T-helper 2 cell (primary cell): ENCODE measurements at places on chromosomes 5 and 9.

DNA sequence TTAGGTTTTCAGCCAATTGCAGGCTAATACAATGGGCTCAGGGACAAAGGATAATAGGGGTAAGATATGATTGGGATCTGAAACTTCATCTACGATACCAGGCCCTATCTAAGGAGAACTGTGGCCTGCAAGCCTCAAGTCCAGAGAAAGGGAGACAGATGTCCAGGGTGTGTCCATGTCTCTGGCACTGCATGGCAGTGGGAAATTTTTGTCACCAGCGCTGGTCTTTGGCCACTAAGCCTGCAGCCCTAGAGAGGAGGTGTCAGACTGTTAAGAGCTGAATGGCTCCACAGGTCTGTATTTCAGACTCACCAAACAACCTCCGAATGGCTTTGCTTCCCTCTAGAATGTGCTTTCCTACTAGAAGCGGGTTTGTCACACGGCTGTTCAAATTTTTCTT, 6.6 kb upstream of the CNOT6 start:
- no peak for DNase-seq

- DNase-seq, result no peak
Observed at GRCh38 chr9:124869466-124869985, 7.6 kb downstream of the ARPC5L start.

- no peak for DNase-seq
Observed at GRCh38 chr9:134265078-134265477, 61.2 kb upstream of the RXRA start.

GRCh38 chr5:113203916-113204315, 227.3 kb downstream of the DCP2 start:
- DNase-seq, result no peak

DNA sequence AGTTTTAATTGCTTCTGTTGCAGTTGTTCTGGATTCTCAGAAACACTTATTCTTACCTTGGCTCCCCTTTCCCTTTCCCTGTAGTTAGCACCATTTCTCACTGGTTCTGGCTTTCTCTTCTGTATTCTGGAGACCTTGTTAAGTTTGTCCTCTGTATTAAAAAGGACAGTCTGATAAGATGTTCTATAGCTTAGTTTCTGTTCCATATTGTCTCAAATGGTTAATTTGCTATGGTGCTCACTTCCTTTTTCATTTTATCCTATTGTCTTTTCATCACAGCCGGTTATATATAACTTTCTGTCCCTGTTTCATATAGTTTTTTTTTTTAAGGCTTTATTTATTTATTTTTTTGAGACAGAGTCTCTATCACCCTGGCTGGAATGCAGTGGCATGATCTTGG, 41.4 kb upstream of the KIAA1958 start:
- no peak for DNase-seq

DNA sequence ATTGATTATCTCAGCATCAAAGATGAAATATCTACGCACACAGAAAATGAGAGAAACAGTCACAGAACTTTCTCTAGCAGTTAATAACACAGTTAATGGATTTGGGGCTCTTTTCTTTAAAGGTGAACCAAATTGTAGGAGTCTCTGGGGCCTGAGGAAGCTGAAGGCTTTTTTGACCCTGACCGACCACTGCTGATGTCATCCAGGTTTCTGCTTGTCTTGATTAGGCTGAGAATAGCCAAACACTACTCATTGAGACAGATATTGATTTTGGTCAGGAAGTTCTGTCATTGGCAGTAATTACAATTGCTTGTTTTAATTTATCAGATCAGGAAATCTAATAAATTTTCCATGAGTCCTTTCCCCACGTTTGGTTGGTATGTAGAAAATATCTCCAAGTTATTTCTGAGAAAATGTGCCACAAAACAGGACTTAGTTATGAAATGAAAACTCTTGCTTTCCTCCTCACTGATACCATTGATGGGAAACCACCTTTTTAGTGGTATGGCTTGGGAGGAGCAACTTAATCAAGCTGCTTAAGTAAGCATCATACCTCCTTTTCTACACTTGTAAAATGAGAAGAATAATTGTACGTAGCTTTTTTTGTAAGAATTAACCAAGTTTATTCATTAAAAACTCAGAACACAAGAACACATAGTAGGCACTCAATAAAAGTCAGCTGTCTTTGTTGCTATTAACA, 19.7 kb downstream of the CARTPT start:
- no peak for DNase-seq

- no peak for DNase-seq
Observed at GRCh38 chr9:100739208-100739607, 161.3 kb downstream of the CAVIN4 start.

DNA sequence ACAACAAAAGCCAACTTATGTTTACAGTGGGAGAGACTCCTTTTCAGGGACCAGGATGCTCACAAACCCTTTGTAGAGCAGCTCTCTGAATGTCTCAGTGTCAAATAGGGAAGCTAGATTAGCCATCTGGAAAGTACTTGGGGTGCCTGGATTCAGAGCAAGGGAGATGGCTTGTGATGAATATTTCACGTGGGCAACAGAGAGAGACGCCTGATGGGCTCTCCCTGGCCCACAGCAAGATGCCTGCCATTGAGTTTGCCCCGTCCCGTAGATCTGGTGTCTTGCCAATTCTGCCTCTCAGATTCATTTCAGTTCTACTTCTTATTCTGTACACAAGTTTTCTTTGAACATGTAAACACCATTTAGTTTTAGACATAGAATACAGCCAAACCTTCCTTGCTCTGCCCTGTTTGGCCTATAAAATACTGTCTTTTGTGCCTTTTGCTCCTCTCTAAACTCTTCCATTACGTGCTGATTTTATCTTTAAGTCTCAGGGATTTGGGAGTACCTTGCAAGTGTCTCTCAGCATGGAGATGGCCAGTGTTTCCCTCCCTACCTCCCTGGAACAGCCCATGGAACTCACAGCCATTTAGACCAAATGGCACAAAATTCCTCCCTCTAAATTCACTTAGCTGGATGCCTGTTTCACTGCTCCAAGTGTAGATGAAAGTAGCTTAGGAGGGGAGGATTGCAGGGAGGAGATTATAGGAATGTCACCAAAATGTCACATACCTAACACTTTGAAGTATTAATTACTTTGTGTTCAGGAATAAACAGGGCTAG, 234.3 kb downstream of the SAXO1 start:
- DNase-seq, result no peak

DNA sequence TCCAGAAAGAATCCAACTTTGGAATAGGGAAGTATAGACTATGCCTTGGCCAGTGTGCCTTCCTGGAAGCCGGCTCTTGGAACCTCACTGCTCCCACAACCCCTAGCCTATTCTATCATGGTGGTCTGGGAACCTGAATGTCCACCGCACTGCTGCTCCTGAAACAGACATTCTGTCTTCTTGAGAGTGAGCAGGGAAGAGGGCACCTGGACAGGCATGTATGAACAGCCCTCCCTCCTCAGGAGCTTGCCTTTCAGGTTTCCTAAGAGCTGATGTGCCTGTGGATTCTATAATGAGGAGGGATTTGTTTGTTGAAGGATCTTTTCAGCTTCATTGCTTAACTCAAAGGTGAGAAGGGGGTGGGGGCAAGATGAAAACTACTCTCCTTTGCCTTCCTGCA, 55.1 kb upstream of the XPA start:
- DNase-seq, result no peak

DNA sequence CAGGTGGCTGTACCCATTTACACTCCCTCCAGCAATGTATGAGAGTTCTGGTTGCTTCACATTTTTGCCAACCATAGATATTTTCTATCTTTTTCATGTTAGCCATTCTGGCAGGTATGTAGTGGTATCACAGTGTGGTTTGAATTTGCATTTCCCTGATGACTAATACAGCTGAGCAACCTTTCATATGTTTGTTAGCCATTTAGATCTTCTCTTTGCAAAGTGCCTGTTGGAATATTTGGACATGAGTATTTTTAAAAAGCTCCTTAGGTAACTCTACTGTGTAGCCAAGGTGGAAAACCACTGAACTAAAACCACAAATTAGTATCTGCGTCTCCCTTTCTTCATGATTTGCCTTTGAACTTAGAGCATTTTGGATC, 31.9 kb downstream of the IRF1 start:
- DNase-seq, result no peak

DNA sequence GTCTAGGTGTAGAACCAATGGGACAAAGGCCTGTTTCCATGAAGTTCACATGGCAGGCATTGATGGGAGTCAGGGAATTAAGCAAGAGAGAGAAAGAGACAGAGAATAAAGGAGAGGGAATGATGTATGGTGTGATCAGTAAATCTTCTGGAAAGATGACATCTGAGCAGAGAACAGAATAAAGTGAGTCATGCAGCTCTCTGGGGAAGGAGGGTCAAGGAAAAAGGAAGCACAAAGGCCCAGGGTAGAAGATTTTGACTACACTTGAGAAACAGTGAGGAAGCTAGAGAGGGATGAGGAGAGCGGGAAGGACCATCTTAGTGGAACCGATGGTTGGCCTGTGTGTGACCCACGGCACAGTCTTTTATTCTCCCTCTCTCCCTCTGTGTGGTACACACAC, 425.9 kb downstream of the SPOCK1 start:
- DNase-seq, result no peak

DNA sequence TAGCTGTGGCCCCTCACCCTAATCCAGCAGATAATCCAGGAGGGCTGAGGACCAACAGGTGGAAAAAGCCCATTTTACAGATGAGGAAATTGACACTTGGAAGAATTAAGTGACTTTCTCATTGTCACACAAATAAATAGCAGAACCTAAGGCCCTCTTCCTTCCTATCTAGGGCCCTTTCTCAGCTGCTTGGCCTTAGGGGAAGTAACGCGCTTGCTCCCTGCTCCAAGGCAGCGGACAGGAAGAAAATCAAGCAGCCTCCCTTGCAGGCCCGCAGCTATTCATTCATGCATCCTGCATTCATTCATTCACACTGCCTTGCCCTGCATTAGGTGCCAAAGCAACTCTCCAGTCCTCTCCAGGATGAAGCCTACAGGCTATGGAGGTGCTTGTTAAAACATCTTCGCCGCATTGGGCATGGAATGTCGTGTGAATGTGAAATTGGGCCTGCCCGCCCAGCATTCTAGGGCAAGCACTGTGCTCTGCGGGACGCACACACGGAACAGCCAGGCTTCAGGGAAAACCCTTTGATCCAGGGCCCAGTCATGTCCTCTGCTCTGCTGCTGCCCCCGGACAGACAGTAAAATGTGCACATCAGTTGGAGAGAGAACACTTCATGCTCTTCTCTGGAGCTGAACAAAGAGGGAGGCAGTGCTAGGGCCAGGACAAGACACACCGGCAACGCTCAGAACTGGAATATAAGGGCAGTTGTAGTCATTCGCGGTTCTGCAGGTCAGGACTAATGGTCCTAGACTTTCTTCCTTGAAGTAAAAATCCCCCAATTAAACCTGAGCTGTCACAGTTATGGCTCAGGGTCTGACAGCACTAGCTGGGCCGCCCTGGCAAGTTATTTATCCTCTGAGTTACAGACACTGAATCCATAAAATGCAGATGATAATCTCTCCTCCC, 166.0 kb downstream of the COL23A1 start:
- DNase-seq, result no peak

DNA sequence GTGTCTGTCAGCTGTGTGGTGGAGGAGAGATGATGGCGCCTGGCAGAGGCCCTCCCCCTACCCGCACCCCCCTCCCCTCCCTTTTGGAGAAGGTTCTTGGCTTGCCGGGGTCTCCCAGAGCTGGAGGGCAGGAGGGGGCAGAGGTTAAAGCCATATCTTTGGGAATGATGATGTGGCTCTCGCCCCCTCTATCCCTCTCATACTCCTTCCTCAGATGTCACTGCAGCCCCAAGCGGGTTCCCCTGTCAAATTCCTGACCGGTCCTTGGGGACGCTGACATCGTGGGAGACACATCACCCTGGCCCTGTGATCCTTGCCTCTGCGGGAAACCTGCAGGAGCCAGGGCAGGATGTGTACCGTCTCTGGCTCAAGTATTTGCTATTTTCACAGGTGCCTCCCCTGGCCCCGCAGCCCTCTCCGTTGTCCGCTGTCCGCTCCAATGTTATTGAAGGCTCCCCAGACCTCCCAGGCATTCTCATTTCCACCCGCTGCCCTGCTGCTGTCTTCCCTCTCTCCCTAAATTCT, 109.5 kb downstream of the FOXD1 start:
- DNase-seq, result no peak

- no peak for DNase-seq
Observed at GRCh38 chr5:138339464-138339863, 1.4 kb downstream of the FAM53C start.

DNA sequence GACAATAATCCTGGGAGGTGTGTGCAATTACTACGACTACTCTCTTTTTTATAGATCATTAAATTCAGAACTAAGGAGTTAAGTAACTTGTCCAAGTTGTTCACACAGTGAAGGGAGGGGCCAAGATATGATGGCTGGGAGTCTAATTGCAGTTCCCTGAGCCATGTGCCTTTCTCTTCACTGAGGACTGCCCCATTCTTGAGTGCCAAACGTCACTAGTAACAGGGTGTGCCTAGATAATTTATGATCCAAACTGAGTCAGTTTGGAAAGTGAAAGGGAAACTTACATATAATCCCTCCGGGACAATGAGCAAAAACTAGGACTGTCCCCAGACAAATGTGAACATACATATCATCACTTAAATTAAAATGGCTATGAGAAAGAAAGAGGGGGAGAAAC, 20.2 kb downstream of the IL7R start:
- no peak for DNase-seq

DNA sequence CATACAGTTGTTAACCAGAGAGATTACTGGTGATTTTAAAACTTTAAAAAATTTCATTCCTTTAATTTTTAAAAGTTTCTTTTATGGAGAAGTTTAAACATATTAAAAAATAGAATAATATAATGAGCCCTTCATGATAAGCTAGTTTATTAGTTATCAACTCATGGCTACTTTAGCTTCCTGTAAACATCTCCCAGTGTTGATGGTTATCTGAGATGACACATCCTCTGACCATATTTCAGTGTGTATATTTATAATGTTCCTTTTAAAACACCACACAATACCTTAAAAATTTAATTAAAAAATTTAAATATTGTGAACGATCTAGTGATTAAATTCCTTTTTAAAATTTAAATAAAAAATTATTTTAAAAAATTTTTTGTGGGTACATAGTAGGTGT, 74.1 kb downstream of the IPO11 start:
- no peak for DNase-seq

- DNase-seq, result no peak
Observed at GRCh38 chr9:97418880-97419279, 7.0 kb downstream of the TDRD7 start.

GRCh38 chr5:138702166-138703077, 50.8 kb upstream of the CTNNA1 start:
- no peak for DNase-seq

DNA sequence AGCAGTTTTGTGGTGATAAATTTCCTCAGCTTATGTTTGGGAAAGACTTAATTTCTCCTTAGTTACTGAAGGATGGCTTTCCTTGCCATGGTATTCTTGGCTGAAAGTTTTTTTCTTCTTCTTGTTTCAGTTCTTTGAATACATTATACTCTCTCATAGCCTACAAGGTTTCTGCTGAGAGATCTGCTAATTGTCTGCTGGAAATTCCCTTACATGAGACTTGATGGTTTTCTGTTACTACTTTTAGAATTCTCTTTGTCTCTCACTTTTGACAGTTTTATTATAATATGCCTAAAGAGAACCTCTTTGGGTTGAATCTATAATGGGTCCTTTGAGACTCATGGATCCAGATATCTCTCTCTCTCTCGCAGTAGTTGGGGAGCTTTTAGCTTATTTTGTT, 693.6 kb downstream of the PRELID2 start:
- DNase-seq, result no peak
